ENCODE measurements at places on chromosomes 16 and 17.

GRCh38 chr16:73483076-73483791 lies 435.3 kb upstream of the ZFHX3 start:
- DNase-seq: no peak

GRCh38 chr17:50201276-50201854 lies at the start of gene COL1A1:
Gene COL1A1, minus strand, starts transcription at chr17:50201631. Its CDS starts 118 bp downstream, at chr17:50201513.
- no peak for DNase-seq

DNA sequence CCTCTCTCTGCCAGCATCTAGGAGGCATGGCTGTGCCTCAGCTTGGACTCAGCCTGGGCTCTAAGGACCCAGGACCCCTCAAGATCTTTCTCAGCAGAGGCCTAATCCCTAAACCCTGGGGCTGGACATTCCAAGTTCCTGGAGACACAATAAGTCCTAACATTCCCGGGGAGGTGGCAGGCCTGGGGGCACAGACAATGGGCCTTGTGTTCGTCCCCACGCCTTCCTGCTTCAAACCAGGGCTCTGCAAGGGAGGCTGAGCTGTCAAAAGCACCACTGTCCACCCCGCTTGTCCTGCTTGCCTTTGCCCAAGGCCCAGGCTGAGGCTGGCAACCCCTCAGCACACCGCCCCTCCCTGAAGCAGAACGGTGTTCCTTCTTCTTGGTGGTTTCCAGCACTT lies 13.7 kb downstream of the SDK2 start:
- no peak for DNase-seq

DNA sequence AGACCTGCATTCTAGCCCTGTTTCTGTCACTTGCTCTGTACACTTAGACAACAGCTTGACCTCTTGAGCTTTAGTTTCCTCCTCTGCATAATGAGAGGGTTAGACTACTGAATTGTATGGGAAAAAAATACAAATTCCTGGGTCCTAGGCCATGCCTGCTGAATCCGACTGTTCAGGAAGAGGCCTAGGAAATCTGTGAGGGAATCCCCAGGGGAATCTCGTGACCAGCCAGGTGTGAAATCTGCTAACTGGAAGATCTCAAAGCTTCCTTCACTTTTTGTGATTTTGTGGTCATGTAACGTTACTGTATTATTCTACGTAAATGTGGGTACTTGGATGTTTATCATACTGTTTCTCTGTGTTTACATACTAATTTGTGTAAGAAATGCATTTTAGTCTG lies 58.2 kb downstream of the CYLD start:
- no peak for DNase-seq

GRCh38 chr17:63406689-63407330 lies 39.3 kb downstream of the CYB561 start:
- peak; percentile 91 for DNase-seq

DNA sequence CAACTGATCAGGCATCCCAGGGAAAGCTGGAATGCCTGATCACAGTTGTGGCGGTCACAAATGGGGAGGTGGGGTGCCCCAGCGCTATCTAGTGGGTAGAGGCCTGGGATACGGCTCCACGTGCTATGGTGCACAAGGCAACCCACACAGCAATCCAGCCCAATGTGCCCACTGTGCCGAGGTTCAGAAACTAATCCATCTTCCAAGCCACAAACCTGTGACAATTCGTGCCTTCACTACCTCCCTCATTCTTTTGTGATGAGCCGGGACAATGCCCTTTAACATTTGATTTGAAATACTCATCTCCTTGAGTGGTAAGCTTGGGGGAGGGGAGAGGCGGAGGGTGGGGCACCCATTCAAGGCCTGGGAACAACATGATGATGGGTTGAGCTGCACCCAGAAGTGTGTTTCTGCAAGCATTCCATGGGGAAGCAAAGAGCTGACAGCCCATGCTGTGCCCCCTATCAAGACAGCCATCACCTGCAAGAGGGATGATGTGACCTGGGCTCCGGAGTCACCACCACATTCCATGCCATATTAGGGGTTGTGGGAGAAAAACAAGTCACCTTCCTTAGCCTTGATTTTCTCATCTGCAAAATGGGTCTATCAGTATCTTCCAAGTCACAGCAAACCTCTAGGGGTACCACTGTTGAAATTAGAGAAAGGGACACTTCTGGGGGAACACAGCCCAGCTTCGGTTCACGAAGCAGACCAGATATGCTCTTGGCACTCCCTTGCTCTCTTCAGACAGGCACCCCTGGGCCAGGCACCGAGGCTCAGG lies 3.7 kb downstream of the ELOB start:
- no peak for DNase-seq

- DNase-seq: no peak
Measured at GRCh38 chr17:42002792-42003301, 14.4 kb downstream of the DNAJC7 start.

GRCh38 chr16:67000384-67001351 lies 12.3 kb downstream of the CES4A start:
- peak; percentile 53 for DNase-seq

DNA sequence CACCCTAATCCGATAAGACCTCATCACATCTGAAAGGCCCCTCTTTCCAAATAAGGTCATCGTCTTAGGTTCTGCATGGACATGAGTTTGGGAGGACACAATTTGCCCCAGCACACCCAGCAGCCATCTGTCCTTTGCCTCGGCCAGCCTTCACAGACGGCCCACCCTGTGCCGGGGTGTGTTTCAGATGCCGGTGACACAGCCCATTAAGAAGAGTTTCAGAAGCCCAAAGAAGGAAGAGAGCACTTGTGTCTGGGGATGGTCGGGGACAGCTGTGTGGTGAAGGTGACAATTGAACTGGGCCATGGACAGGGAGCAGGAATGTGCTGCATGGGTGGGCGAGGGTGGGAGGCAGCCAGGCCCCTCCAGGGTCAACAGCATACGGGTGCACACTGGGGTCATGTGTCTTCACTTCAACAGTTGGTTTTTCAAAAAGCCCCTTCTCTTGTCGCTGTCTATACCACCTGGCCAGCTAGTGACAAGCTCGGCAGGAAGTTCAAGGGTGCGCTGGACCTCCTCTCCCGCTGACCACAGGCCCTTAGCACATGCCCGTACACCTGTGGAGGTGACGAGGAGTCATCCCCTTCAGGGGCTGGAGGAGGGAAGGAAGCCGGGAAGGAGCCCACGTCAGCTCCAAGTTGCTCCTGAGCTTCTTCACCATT lies 183.1 kb downstream of the C16orf95 start:
- no peak for DNase-seq

- no peak for DNase-seq
Measured at GRCh38 chr16:12027558-12028287, 51.2 kb downstream of the SNX29 start.

DNA sequence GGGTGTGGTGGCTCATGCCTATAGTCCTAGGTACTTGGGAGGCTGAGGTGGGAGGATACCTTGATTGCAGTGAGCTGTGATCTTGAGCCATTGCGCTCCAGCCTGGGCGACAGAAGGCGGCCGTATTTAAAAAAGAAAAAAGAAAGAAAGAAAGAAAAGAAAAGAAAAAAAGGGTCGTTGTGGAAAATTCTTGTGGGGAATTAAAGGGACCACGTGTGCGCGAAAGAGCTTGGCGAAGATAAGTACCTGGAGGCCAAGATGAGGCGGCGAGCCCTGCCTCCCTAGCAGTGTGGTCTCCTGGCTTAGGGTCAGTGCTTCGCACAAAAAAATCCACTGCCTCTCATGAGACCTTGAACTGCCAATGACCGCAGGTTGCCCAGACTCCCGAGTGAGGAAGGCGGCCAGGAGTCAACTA lies 728 bp upstream of the NMT1 start:
- DNase-seq: no peak

DNA sequence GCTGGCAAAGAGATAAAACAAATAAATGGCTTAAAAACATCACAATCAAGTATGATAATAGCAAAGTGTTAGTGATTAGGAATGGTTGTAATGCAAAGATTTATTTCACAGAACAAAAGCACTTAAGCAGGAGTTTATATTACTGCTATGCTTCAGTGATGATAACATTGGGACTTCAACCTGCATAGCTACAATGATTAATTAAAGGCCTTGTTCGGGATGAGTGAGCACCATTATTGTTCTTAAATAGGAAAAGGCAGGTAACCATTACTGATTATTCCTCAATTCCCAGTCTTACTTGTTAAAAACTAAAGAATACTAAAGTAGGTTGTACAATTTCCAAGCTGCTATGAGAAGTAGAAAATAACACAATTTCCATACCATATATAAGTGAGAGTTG lies 1247.5 kb upstream of the CDH8 start:
- no peak for DNase-seq

DNA sequence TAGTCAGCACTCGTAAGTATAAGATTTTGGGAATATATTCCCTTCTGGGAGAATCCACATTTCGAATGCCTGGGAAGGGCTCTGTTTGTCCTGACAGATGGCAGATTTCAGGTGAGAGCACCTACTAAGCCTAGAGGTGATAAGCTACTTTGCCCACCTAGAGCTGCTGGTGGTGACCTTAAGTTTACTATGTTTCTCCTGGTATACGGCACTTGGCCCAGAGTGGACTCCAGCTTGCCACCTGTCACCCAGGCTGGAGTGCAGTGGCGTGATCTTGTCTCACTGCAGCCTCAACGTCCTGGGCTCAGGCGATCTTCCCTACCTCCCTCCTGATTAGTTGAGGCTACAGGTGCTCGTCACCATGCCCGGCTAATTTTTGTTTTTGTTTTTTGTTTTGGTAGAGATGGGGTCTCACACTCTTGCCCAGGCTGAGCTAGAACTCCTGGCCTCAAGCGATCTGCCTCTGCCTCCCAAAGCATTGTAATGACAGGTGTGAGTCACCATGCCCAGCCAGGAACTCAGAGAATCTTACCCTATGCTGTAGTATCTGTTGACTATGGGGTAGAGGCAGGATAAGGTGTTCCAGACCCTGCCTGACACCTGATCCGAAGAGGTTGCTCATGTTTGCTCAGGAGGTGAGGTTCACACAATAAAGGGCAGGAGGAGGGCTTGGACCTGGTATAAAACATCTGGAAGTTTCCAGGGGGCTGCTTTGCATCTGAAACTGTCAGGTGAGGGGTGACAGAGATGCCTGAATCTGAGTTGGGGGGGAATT lies at the start of gene ZG16:
Gene ZG16 (plus strand): TSS at position 681 of the 775 bp plus-strand sequence. CDS start 1,011 bp downstream, outside the sequence.
- DNase-seq: no peak

- no peak for DNase-seq
Measured at GRCh38 chr17:68239632-68240366, 8.0 kb upstream of the AMZ2 start.

- no peak for DNase-seq
Measured at GRCh38 chr16:46884513-46885293, 541 bp downstream of the GPT2 start.

GRCh38 chr16:19316846-19317245 lies 31.3 kb downstream of the CLEC19A start:
- DNase-seq: no peak

DNA sequence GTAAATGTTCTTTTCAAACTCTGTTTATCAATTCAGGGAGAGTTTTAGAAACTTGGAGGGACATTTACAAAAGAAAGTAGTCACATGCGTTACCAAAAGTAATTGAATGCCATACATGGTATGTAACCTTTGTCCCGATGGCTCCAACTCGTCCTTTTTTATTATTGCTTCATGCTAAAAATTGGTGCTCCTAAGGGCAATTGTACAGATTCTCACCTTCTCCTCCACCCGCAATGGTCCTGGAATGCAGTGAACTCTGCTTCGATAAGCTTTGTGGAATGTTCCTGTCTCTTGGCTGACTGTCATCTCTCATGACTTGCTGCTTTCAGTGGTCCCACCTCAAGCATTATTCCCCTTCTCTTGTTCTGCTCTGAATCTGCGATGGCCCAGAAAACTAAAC lies 20.9 kb downstream of the GNAO1 start:
- DNase-seq: no peak

DNA sequence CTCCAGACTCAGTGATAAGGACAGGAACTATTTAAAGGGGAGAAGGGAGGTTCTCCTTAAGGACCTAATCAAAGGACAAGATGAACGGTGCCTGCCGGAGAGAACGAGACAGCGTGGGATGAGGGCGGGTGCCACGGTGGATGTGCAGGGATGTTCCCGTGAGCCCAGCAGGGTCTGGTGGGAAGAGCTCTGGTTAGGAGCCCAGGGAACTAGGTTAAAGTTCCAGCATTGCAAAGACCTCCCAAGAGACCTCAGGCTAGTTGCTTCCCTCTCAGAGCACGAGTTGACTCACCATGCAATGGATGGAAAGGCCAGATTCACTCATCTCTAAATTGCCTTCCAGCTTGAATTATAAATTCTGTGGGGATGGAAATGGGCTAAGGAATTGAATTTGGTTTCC lies 14.7 kb downstream of the CCR7 start:
- DNase-seq: no peak

- DNase-seq: no peak
Measured at GRCh38 chr16:74219706-74220105, 76.9 kb upstream of the PSMD7 start.

DNA sequence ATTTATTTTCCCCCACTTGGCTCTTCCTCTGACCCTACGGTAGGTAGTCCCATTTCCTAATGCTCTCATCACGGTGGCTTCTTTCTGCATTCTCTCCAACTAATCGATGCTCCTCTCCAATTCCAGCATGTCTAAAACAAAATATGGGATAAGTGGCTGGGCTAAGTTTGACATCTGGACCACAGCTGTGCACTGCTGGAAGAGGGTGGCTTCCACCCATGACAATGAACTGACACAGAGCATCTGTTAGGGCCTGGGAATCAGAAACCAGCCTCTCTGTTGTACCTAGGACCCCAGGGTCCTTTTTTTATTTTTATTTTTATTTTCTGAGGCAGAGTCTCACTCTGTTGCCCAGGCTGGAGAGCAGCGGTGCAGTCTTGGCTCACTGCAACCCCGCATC lies 29.0 kb upstream of the SLC39A11 start:
- no peak for DNase-seq

DNA sequence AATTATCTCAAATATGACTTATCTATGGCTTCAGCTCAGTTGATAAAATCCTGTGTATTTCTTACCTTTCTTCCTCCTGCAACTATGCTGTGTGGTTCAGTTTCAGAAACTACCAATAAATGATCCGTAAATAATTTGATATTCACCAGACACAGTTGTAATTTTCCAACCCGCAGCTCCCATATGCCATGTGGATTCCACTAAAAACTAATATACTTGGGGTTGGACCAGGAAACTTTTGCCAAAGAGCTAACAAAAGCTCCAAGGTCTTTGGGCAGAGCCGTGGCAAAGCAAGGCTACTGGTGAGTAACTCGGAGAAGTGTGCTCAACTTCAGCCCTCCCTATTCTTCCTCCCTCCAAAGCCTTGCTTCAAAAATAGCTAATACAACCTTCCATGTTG lies 2.3 kb upstream of the CHST6 start:
- no peak for DNase-seq
